ENCODE measurements at places on chromosomes 13 and 19. TPM values are rescaled to one million over a fixed set of nuclear protein-coding genes. Genes with fewer than 3 reads are reported as not detected.
A peak's percentile ranks its signal among the peaks of the same experiment; 100 is the strongest.

- DNase-seq, result no peak
Observed at GRCh38 chr13:102642475-102642874, 45.7 kb downstream of the TPP2 start.

The CYP4F2 gene
- not detected for total RNA-seq

GRCh38 chr13:31556376-31556775 lies 182.9 kb upstream of the RXFP2 start:
- DNase-seq, result no peak

GRCh38 chr19:7916955-7917266 lies 2.3 kb downstream of the TGFBR3L start:
- no peak for DNase-seq

DNA sequence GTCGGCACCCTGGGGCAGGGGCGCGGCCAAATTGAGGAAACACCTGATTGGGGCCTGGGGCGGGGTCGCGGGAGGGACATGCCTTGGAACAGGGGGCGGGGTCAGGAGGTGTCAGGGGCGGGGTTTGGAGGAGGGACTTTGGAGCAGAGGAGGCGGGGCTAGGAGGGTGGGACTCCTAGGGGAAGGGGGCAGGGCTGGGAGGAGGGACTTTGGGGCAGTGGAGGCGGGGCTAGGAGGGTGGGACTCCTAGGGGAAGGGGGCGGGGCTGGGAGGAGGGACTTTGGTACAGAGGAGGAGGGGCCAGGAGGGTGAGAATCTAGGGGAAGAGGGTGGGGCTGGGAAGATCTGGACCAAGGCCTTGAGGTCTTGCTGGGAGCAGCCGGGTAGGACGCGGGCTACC lies 21.9 kb downstream of the GRIN2D start:
- DNase-seq, result peak; percentile 86

GRCh38 chr13:92196591-92197256 lies 798.3 kb downstream of the GPC5 start:
- DNase-seq, result no peak

The ADM5 gene
- 0.19 TPM for total RNA-seq

The KLK5 gene
- not detected for total RNA-seq

DNA sequence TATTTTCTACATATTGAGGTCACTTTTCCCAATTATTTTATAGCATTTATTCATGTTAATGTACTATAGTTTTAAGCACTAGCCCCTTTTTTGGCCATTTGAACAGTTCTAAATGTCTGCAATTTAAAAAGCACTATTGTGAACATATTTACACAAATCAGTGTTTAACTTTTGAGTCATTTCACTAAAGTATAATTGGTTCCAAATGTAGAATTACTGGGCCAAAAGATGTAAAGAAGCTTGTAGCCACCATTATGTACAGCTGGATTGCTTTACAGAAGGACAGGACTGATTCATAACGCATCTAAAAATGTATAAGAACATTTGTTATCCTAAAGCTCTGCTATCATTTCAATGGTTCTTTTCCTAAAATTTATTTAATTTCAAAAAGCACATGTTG lies 16.6 kb upstream of the ATP12A start:
- no peak for DNase-seq

DNA sequence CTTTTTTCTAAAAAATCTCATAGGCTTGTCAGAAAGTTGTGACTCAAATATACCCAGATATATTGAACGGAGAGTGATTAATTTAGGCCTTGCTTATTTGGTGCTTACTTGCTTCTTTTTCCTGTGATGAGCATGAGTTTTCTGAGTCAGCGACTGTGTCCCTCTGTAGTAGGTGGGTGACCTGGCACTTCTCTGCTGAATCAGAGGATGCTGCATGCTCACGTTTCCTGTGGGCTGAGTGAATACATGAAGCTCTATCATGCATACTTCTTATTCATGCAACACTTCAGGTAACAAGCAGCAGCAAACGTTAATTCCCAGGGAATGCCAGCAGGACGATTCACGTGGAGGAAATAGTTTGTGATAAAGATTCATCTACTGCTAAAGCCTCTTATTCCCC lies 245.0 kb downstream of the KLF5 start:
- no peak for DNase-seq

The PRR19 gene
- total RNA-seq, result 0.16 TPM

DNA sequence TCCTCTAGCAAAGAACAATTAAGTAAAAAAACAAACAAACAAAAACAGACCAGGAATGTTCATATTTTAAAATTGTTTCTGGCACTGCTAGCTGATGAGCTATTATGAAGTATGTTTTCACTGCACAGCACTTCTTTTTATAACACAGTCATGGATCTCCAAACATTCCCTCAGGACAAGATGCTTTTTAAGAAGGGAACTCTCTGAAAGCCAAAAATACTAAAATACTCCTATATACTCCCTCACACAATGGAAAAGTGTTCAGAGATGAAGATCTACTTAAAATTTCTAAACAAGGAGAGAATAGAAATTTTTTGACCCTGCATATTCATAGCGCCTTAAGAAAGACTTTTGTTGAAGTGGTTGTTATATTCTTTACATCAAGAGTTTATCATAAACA lies 926.8 kb downstream of the DIAPH3 start:
- DNase-seq, result no peak

The SLITRK1 gene
- total RNA-seq, result 0.05 TPM

All from cardiac septum (tissue), 1 donor.